GM23248 (cell line): ENCODE measurements at places on chromosomes 12 and 14. TPM values are rescaled to one million over a fixed set of nuclear protein-coding genes. Genes with fewer than 3 reads are reported as not detected.

Gene SLC22A17
- 16.5 and 20.4 TPM in 2 replicates for polyA plus RNA-seq

Gene ERGIC2
- polyA plus RNA-seq: 171 and 179 TPM in 2 replicates

Gene TMTC2
- 0.36 and 0.58 TPM in 2 replicates for polyA plus RNA-seq

Gene CAPZA3
- not detected in 2 replicates for polyA plus RNA-seq

Gene MANSC4
- polyA plus RNA-seq: not detected in 2 replicates

Gene EXOC5
- polyA plus RNA-seq: 74.7 and 79.8 TPM in 2 replicates

Gene ATP6V1D
- polyA plus RNA-seq: 191 and 192 TPM in 2 replicates

Gene KIF5A
- 0.15 and 0.18 TPM in 2 replicates for polyA plus RNA-seq

Gene HOXC4
- 2.3 and 3.1 TPM in 2 replicates for polyA plus RNA-seq

Gene RD3L
- not detected in 2 replicates for polyA plus RNA-seq

Gene ERBB3
- 1.9 and 2.1 TPM in 2 replicates for polyA plus RNA-seq

Gene FZD10
- not detected in 2 replicates for polyA plus RNA-seq

Gene CLEC4D
- polyA plus RNA-seq: not detected in 2 replicates

Gene JDP2
- 20.0 and 21.5 TPM in 2 replicates for polyA plus RNA-seq

Gene SLC35E3
- polyA plus RNA-seq: 15.6 and 16.2 TPM in 2 replicates

Gene WDHD1
- 6.6 and 7.5 TPM in 2 replicates for polyA plus RNA-seq

Gene WIF1
- not detected in 2 replicates for polyA plus RNA-seq

Gene LBHD2
- polyA plus RNA-seq: not detected in 2 replicates

Gene CEP83
- 6.9 and 7.0 TPM in 2 replicates for polyA plus RNA-seq

Gene YY1
- 34.9 and 38.2 TPM in 2 replicates for polyA plus RNA-seq

Gene ADAM20
- 0.06 TPM in 1 of 2 replicates, not detected in the other for polyA plus RNA-seq

Gene OR8S1
- polyA plus RNA-seq: not detected in 2 replicates

Gene GPR135
- polyA plus RNA-seq: 1.3 and 1.5 TPM in 2 replicates

Gene SLC10A1
- not detected in 2 replicates for polyA plus RNA-seq

Gene LRP1-AS
- polyA plus RNA-seq: 0.60 TPM in 1 of 2 replicates, not detected in the other
